Activated T-helper 17 cell treated with anti-CD3 and anti-CD28 coated beads, Interleukin-2, amount 50 U/mL, for 72 hours (primary cell): ENCODE measurements at places on chromosomes 3 and 15. TPM values are rescaled to one million over a fixed set of nuclear protein-coding genes. Genes with fewer than 3 reads are reported as not detected.

DNA sequence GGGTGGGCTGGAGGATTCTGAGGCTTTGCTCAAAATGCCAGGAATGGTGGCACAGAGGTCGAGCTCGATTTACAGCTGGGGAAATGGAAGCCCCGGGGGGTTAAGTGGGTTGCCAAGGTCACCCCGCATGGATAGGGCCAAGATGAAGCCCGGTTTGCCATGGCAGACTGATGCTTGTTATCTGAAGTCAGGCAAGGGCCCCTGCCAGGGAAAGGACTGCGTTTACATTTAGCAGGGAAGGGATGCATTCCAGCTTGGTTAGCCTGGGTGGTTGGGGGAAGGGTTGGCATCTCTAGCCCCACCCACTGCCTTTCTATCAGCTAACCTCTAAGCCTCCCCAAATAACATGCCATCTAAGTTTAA lies 79.0 kb downstream of the RPLP1 start:
- no peak for ATAC-seq

- ATAC-seq: peak; percentile 19
These were observed 8.3 kb downstream of the LMCD1 start for GRCh38 chr3:8509961-8510360.

- no peak for ATAC-seq
These were observed 22.0 kb upstream of the ANXA2 start for GRCh38 chr15:60419753-60420152.

DNA sequence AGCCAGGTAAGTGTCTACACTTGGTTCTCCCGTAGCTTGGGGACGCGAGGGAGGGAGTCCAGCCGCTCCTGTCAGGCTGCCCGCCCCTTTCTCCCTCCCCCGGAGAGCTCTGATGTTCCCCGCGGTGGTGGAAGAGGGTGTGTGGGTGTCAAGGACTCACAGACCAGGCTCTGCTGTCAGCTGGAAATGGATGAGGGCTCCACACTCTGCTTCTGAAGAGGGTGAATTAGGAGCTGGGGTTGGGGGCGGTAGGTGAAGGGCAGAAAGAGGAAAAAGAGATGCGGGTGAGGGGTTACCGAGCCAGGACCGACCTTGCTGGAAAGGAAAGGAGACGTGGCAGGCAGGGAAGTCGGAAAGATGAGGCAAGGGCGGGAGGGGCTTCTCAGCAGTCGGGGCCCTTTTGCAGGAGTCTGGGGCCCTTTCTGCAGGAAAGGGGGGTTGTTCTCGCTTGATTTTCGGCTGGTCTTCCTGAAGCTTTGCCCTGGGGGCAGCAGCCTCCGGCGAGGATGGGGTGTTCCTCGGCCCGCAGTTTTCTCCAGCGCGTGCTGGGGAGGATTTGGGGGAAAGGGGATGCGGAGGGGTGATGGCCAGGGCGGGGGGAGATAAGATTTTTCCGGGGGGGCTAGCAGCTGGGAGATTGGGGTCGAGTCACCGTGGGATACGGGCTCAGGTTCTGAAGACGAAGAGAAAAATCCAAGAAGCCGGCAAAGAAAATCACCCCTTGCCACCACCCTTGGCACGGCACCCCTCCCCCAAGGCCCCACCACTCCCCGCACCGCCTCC lies 602 bp upstream of the BAHD1 start:
- peak; percentile 11 for ATAC-seq

- ATAC-seq: no peak
These were observed 55.7 kb downstream of the EPHB1 start for GRCh38 chr3:134850761-134851160.

- ATAC-seq: no peak
These were observed 46.8 kb downstream of the CHL1 start for GRCh38 chr3:243356-243725.

DNA sequence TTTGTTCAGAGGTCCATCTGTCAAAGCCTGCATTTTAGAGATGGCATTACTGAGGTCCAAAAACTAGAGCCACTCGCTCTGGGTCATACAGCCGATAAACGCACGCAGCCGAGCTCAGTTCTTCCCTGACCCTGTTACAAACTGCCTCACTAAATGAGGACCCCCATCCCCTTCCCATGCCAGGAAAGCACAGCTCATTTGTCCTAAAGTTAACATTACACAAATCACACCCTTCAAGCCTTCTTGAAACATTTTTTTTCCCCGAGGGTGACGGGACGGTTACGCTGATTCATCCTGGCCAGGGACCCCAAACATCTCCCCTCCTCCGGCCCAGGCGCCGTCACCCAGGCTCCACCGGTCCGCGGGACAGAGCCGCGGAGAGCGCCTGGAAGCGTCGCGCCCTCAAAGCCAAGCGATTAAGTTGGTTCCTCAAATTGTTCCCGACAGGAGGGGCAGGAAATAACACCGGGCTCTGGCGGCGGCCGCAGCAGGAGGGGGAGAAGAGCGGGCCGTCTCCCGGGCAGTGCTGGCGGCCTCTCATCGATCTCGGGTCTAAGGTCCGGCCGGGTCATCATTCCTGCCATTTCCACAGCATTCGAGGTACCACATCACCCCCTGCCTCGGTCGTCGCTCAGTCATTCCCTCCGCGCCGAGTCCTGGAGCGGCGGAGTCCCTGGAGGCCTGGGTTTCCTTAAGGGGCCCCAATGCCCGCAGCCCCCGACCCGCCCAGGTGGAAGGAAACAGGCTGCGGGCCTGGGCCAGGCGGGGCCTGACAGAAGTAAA lies 619 bp upstream of the CMTM8 start:
- ATAC-seq: peak; percentile 8

- ATAC-seq: no peak
These were observed 91.2 kb downstream of the MB21D2 start for GRCh38 chr3:192826214-192827006.

GRCh38 chr3:11021611-11022011 lies 29.1 kb downstream of the SLC6A1 start:
- no peak for ATAC-seq

DNA sequence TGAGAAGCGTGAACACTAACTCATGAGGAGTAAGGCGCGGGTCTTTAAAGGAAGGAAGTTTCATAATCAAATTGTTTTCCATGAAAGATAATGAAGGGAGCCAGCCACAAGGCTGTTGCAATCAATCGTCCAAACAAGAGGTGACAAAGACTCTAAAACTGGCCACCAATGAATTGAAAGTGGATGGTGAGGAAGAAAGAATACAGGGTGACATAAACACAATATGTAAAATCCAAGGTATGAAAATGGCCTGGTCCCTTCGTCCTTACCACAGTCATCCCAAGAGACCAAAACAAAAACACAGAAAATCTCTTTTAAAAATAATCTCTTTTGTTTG lies 12.0 kb downstream of the CD86 start:
- no peak for ATAC-seq

DNA sequence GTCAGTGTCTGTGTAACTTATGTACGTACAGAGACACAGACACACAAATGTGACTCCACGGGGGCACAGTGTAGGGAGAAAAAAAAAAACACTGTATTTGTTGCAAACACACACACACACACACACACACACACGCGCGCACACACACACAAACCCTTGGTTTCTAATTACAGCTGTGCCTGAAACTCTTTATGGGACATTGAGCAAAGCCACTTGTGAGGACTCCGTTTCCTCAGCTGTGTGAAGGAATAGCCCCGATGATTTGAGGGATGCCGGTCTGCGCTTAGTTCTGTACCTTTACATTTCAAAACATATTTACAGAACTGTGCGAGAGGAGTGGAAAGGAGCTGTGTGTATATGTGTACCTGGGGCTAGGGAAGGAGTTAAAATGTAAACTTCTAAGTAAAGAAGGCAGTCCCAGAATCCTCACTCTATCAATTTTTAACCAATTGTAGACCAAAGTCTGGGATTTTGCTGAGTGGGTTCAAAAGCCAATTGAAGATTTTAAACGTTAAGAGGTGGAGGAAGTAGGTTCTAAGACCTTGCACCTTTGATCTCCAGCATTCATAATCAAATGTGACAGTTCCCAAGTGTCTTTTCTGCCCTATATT lies 5.3 kb upstream of the BCL6 start:
- ATAC-seq: no peak

GRCh38 chr15:79523266-79523665 lies 91.1 kb downstream of the MINAR1 start:
- no peak for ATAC-seq

DNA sequence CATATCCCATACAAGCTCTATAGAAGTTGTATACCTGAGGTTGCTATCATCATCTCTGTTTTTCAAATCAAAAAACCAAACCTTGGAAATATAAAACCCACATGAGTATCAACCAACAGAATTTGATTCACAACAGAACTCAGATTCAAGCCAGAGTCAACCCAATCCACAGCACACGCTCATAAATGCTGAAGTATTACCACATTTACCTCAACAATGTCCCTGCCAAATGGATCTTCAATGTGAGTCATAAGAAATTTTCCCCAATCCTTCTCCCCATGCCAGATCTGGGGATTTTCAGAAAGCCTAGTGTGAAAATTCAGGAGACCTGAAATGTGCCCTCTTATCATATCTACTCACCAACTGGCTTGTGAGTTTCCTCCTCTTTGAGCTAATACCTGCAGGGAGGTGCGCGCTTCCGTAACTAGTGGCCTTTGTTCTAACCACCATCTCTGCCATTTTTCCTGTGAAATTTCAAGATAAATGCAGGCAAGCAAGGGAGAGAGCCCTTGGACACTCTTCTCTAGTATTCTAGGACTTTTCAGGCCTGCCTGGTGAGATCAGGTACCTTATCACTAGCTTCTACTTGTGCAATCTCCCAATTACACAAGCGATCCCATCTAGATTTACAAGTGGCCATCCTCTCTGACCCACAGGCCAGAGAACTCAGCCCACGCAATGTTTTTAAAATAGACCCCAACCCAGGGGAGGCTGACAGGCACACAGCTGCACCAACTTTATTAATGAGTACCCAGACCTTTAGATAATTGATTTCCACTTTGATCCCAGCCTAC lies 1076.9 kb upstream of the CFAP20DC start:
- ATAC-seq: no peak

GRCh38 chr15:67840749-67841512 lies 1.1 kb upstream of the RNU6-1 start:
- ATAC-seq: peak; percentile 14

- no peak for ATAC-seq
These were observed 193.9 kb upstream of the UBE2E1 start for GRCh38 chr3:23611737-23612295.

DNA sequence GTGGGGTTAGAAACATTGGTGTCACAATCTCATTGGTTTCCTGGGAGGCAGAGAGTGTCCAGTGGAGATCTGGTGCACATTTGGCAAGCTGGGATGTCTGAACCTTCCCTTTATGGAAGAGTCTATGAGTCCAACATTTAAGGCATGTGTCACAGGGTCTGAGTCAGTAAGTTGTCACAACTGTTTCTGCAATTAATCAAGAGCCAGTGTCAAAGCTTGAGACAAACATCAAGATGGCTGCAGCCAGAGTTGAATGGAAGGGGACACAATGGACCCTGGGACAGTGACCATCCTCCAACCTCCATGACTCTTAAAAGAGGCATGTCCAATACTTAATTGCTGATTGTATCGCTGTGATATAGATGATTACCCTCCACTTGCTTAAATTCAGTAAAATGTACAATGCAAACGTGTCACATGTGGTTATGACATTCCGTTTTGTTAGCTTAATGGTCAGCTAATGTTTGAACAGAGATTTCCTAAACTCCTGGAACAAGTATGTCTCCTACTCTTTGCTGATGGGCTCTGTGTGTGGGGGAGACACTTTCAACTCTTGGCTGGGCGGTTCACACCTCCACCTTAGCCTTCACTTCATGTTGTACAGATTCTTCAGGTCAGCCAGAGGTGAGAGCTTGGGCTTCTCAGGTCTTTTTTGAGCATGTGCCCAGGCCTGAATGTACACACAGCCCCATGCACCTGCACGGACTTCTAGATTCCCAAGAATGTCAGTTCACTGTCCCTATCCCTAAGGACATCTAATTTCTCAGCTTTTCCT lies 79.9 kb upstream of the PRR23E start:
- no peak for ATAC-seq

DNA sequence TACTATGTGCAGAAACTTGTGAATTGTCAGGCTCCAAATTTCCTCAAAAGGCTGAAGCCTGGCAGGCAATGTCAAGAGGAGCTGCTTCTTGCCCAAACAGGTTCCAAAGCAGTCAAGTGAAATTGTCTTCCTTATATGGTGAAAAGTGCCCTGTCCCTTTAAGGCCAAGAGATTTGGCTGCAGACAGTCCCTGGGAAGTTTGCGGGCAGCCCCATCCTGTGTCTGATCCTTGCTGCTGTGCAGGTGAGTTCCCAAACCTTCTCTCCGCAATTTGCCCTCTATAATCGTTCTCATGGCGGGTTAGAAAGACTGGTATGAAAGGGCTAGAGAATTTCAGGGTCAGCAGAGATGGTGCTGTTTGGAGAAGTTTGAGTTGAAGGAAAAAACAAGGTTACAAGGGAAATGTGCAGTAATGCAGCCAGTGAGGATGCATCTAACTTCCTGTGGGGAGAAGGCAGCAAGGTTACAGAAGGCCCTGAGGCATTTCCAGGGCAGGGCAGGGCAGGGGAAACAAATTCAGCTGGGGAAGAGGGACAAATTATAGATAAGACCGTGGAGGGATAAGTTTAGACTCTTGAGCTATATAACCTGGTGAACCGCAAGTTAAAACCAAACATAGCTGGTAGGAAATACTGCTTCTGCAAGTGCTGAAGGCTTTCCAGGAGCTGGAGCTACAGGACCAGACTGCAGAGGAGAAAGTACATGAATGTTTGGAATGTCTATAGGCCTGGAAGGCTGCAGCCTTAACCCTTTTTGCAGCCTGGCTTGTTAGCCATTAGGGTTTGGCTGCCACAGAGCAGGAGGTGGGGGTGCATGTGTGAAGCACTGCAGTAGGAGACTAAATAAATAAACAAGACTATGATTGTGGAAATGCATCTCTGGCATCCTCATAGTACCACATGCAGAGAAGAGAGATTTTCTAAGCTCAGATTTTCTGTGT lies 256.2 kb upstream of the IL12A start:
- no peak for ATAC-seq

DNA sequence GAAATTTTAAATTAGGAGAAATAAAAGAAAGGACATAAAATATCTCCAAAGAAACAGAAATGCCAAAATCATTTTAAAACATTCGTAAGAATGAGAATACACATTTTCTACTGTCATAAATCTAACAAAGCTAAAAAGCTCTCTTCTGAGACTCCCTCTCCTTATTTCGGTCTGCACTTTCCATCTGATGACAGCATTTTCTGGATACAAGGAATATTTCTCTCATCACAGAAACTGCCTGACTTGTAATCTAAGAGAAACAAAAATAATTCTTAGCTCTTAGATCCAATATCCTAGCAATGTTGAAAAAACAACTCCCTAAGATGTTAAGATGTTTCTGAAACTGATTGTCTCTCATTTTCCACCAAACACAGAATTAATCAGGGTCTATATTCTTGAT lies 93.5 kb downstream of the PEAK1 start:
- ATAC-seq: no peak

Gene ARPP21
- not detected for total RNA-seq

Gene CMTM7
- 51.1 TPM for total RNA-seq

Gene ZSCAN2
- 9.0 TPM for total RNA-seq

Gene ZNF860
- 0.91 TPM for total RNA-seq

Gene TUSC7
- not detected for total RNA-seq

Gene PLSCR4
- not detected for total RNA-seq

Gene IQCH
- 0.77 TPM for total RNA-seq

Gene BFSP2
- 1.0 TPM for total RNA-seq

Gene PIERCE2
- total RNA-seq: not detected

Gene CGGBP1
- total RNA-seq: 103 TPM

Gene GADL1
- total RNA-seq: not detected

Gene IGF2BP2
- total RNA-seq: 0.82 TPM

Gene RAB5A
- total RNA-seq: 53.6 TPM

Gene PCLAF
- 61.5 TPM for total RNA-seq
